ENCODE measurements at places on chromosomes 5 and 9. TPM values are rescaled to one million over a fixed set of nuclear protein-coding genes. Genes with fewer than 3 reads are reported as not detected.

PCDHGA8 gene
- 0.18 TPM for total RNA-seq

- no peak for DNase-seq
Measured at GRCh38 chr9:75084081-75084672, 3.8 kb downstream of the NMRK1 start.

- no peak for DNase-seq
Measured at GRCh38 chr5:16510098-16510497, 44.5 kb upstream of the ZNF622 start.

- no peak for DNase-seq
Measured at GRCh38 chr5:68033961-68034571, 181.5 kb upstream of the PIK3R1 start.

- no peak for DNase-seq
Measured at GRCh38 chr9:2502760-2503159, 118.8 kb upstream of the VLDLR start.
